ENCODE measurements at places on chromosomes 1 and 21. TPM values are rescaled to one million over a fixed set of nuclear protein-coding genes. Genes with fewer than 3 reads are reported as not detected.

DNA sequence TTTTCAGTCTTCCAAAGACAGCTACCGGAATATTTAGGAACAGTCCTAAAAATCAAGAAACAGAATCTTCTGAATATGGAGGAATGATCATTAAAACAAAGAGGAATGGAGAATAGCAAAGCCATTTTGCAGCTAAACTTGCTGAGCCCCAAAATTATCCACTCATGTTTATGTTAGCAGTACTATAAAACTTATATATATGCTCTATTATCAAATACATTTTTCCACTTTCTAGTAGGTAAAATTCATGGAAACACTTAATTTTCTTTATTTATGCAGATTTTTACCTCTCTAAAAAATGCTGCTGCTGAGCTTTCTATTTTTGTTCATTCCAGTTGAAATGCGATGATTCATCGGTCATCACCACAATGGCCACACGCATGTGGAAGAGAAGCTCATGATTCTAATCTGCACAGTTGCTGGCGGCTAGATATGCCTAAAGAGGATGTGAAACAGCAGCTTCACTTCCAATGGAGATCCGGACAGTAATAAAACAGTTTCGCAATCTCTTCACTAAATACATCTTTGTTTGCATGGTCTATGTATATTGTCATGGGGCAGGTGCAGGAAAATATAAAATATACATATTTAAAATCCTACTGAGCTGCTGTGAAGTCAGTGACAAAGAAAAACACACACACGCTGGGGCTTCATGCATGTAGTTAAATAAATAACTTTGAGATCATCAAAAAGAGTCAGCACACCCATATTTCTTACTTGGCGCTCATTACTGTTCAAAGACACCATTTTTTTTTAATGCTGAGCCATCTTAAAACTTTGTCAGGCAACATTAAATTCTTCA lies 292.2 kb downstream of the SMYD3 start:
- DNase-seq = no peak

Gene FNDC5
- 1.5 TPM for total RNA-seq

DNA sequence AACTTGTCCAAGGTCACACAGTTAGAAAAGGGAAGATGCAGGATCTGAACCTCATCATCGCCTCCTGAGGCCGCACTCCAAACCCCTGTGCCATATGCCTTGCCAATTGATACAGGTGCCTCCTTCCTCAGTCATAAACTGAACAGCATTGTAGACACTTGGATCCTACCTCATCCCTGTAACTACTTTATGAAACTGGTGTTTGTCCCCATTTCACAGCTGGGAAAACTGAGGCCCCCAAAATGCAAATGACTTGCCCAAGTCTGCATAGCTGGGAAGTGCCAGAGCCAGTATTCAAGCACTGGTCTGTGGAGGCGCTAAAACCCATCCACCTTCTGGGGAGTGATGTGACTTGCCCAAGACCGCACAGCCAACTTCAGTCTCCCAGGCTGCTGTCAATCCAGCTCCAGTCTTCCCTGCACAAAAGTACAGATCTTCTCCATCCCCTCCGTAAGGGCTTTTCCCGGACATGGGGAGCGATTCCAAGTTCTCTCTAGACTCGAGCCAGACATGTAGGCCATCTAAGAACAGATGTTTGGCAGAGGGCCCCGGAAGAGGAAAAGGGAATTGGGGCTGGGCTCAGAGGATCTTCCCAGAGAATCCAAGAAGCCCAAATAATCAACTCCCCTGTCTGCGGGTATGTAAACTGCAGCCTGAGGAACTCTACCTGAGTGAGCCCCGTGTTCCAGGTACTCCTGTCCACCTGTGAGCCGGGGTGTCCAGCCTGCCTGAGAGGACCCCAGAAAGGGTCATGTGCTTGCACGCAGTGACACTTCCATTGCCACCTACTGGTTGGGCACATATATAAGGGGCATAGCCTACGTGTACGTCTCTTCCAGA lies 60.5 kb downstream of the SYT2 start:
- no peak for DNase-seq

- DNase-seq = no peak
Observed at GRCh38 chr1:221626041-221626440, 115.8 kb downstream of the DUSP10 start.

DNA sequence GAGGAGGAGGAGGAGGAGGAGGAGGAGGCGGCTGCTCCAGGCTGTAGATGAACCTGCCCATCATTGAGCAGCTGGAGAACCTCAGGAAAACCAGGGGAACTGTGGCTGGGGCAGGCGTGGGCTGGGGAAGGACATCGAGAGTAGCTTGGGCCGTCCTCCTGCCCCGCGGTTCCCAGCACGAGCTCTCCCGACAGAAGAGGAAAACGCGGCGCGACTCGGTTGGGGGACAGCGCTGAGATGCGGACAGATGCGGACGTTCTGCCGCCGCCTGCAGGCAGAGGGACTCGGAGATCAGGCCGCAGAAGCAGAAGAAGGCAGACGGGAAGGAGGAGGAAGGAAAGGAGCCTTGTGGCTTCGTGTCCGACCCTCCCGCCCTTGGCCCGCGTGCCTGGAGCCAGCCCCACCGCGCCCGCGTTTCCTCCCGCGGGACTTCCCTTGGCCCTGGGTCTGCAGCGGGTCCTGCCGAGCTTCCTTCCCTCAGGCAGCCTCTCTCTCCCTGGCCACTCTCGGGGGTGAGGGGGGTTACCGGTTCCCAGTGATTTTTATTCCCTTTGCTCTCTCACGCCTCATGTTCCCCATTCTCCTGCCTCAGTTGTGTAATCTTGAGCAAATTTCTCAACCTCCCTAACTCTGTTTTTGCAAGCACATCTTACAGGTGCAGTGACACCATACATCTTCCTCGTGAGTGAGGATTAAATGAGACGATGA lies 1.7 kb upstream of the TNFRSF9 start:
- peak; percentile 80 for DNase-seq

DNA sequence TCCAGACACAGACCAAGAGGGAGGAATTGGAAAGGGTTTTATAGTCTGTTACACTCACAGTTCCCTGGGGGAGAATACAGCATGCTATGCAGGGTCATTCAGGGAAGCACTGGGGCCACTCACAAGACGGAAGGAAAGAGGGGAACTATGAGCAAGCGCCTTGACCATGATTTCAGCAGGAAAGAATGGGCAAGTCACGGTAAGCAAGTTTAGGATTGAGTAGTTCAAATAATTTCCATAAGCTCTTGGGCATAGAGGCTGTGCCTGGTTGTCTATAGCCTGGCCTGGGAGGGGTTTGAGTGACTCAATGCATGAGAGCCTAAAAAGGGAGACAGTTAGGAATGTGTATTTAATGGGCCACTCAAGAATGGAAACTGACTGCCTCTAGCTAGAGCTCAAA lies 176.7 kb downstream of the TTLL7 start:
- no peak for DNase-seq

Gene LYPD8
- not detected for total RNA-seq

Gene RGS13
- total RNA-seq = 4.7 TPM

Gene PTPRC
- 127 TPM for total RNA-seq

DNA sequence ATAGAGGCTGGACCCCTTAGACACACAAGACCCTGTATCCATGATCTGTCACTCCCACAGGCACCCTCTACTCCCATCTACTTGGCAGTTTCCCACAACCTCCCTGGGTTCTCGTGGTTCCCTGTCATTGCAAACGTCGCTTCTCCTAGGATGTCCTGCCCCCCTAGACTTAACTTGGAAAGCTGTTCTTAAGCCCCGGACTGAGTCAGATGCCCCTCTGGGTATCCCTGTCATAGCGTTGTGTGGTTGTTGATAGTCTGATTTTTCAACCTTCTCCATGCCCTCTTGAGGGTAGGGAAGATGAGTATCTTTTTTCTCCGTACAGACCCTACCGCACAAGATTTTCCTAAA lies 11.8 kb downstream of the RCC1 start:
- DNase-seq = no peak

- DNase-seq = no peak
Observed at GRCh38 chr21:30227633-30228404, 11.9 kb upstream of the CLDN8 start.

DNA sequence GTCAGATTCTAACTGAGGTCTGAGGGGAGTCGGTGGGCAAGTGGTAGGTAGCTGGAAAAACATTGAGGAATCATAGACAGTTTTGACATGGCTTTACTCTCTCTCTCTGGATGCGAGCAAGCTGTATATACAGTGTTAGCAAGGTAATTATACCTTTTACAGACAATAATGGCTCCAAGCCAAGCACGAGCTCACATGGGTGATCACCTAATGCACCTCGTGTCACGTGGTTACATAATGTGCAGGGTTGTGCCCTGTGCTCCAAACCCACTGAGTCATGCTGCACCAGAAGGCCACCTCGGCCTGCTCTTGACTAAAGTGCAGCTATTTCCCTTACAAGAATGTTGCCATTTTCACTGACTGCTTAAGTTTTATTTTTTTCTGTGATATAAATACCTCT lies 7.6 kb upstream of the CLCA2 start:
- no peak for DNase-seq
